NAMALWA (cell line): ENCODE measurements at places on chromosomes 2 and 18.

DNA sequence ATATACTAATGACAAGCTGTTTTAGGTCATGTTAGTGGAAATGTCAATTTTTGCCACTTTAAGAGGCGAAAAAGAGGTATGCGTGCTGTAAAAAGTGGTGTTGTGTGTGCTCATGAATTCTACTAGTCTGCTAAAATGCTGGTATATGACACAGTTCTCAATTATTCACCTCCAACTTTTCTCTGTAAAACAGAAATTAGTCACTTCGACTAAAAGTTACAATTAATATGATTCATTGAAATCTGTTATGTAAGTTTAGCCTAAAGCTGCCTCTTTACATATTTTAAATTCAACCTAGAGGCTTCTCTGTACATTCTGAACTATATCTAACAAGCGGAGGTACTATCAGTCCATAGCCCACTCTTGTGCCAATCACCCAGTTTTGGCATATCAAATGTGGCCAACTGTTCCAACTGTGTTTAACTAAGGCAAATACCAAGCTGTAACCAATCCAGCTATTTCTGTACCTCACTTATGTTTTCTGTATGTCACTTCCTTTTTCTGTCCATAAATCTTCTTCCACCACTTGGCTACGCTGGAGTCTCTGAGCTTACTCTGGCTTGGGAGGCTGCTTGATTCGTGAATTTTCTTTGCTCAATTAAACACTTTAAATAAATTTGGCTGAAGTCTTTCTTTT, 20.8 kb downstream of the BAZ2B start:
- DNase-seq: no peak

DNA sequence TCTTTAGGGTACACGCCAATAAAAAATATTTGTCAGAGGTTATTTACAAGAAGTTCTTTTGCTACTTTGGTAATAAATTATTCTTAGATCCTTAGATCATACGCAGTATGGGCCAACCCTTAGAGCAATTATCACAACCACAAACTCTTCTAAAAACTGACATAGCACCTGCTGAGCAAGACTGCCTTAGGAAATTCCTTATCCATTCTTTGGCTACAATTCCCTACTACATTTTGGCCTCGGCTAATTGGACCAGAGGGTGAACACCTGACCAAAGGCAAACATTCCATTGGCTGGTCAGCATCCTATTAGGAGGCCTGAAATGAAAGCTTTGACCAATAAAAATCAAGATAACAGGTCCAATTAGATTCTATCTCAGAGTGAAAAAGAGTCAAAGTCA, 147.6 kb upstream of the CCDC68 start:
- peak; percentile 8 for DNase-seq

DNA sequence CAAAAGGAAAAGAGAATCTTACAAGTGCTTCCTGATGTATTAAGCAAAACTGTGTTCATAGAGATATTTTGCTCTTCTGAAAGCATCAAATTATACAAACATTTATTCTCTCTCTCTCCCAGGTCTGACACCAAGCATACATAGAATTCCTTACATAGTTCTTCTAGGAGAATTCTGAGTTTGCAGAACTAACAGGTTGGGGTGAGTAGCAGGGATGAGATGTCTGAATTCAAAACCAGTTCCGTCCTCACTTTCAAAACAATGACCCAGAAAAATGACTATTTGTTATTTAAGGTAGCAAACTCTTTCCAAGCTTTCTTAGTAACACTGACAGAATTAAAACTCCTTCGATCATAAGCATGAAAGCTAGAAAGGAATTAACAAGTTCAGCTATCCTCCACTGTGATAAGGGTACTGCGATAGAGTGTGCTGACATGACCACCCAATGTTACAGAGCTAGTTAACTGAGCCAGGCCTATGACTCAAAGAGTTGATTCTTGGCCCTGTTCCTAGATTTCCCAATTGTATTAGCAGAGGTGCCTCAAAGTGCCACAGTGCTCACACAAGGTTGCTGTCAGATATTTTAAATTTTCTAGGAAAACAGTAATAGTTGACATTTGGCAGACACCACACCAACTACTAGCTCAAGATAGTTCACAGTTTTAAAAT, 85.8 kb upstream of the SETBP1 start:
- DNase-seq: no peak

GRCh38 chr18:62018034-62018758, 125.4 kb upstream of the RNF152 start:
- DNase-seq: no peak

DNA sequence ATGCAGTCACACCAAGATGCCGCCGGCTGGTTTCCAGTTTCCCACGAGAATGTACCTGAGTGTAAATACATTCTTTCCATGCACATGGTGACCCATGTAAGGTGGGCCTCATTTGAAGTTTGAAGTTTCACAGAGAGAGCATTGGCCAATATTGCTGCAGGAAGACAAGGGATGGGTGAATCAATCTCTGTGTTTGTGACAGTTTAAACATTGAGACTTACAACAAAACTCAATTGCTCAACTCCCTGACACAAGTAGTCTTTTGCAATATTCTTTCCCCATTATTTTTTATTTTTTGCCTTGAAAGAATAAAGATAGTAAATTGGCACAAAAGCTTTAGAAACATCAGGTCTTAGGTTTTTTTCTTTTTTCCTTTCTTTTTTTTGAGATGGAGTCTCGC, 5.1 kb downstream of the SERPINB2 start:
- no peak for DNase-seq

DNA sequence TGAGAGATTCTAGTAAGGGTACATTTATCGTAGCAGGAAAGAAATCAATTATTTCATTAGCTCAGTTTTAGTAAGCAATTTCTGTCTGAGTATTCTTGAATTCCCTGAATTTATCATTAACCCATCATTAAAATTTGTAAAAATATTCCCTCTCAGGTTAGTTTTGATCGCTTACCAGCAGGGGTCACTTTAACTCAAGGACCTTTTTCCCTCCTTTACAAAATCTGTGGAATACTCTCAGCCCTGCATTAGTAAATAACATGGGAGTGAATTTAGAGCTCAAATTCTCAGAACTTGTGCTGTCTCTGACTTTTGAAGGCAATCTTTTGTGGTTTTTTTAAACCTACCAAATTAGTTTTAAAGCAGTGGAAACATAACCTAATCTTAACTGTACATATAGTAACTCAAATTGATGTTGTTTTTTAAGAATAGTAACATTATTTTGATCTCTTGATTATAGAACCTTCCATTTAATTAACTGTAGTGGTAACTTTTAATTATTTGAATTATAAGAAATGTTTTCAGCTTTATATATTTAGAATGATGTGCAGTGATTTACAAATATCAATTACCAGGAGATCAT, 97.2 kb downstream of the AGPS start:
- peak; percentile 28 for DNase-seq

DNA sequence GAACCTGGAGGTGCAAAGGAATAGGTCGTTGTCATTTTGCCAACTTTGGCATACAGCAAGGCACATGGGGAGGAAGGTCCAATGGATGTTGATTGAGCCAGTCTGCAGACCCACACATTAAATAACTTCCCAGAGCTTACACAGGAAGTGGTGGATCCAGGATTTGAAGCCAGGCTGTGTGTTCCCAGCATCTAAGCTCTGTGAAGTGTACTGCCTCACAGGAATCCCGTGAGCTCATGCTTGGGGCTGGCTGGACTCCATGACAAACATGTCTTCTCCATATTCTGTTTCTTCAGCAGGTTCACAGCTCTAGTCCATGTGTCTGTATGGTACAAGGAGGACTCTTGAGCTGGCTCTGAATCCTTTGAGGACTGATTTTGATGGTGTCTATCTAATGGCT, 63.9 kb downstream of the KLHL29 start:
- no peak for DNase-seq

GRCh38 chr2:181586569-181587081, 70.3 kb downstream of the CERKL start:
- peak; percentile 74 for DNase-seq

GRCh38 chr2:29423061-29423666, 307.9 kb downstream of the CLIP4 start:
- DNase-seq: no peak

GRCh38 chr18:55781481-55781957, 193.5 kb upstream of the TCF4 start:
- peak; percentile 34 for DNase-seq

DNA sequence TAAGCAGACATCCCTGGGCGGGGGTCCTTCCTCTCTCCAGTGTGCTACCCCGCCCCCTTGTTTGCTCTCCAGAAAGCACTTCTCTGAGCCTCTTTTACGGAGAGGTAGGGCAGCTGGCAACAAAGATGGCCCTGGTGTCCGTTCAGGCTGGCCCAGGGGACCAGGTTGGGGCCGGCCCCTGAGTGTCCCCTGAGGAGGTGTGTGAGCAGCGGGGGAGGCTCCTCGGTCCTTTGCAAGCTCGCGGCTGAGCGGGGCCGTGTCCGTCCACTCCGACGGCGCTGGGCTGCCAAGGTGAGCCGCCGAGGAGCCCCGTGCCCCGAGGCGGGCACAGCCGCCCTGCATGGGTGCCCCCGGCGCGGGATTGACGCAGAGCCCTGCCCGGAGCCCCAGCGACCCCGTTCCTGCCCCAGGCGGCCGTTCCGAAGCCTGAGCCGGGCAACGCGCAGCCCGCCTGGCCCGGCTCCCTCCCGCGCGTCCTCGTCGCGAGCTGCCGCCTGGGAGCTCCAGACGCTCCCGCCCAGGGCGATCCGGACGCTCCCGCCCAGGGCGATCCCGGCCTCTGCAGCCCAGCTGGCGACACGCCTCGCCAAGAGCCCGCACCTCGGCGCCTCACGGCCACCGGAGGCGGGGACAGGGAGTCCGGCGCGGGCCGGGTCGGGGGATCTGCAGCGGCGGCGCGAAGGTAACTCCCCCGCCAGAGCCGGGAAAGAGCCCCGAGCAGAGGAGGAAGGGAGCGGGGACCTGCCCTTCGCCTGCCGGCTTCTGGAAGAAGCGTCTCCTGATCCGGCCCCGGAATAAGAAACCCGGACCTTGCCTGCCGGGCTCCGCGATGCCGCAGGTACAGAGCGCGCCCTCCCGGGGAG, at the start of gene PROKR1:
Gene PROKR1, plus strand, starts transcription at position 569 of the 863 bp plus-strand sequence. CDS start 2,243 bp downstream, outside the sequence.
- DNase-seq: no peak
